ENCODE measurements at places on chromosomes 1 and 21.
A peak's percentile ranks its signal among the peaks of the same experiment; 100 is the strongest.

DNA sequence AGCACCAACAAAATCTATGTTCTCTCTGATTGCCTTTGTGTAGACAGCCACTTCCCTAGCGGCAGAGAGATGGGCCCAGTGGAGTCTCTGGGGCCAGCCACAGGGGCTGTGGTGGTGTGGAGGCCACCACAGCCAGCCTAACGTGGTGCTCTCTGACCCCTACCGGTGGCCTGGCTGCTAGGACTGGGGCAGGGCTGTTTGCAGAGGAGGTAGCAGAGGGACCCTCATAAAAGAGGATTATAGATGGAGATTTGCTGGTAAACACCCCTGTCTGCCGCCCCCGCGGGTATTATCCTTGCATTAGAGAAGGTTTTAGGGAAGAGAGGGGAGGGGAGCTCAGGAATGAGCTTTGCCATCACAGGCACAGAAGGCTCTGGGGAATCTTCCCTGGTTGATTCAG lies 310.3 kb upstream of the VAMP3 start:
- DNase-seq = no peak

- DNase-seq = no peak
Measured at GRCh38 chr1:154988058-154988954, 5.1 kb upstream of the LENEP start.

DNA sequence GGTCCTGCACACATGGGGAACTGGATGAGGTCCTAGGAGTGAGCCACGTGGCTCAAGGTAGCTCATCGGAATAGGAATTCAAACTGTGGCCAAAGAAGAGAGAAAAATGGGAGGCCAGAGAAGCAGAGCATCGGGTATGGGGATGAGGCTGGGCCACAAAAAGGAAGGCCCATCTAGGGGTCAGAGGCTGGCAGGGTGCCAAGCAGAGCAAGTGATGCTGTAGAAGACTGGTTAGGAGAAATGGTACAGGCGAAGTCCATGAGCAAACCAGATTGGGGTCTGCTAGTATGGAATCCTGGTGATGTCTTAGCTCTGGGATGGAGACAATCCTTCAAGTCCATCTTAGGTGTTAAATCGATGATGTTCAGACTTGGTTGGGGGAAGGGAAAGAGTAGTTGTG lies 68.0 kb downstream of the TEX35 start:
- DNase-seq = no peak

- DNase-seq = no peak
Measured at GRCh38 chr1:41108696-41109275, 87.3 kb upstream of the SLFNL1 start.

DNA sequence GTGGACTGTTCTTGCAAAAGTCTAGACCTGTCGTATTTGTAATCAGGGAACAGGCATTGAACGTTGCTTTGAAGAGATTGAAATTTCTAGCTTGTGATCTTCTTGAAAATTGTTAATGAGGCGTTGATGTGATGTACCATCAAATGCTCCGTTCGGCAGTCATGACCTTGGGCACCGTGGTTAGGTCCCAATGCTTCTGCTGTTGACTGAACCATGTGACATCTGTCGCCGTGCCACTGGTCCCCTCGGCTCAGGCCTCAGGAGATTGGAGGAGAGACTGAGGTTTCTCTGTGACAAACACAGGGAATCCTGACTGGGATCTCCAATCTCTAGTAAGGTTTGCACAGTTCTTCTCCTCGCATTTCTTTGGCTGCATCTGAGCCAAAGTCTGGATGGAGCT lies 18.1 kb upstream of the KCNAB2 start:
- peak; percentile 46 for DNase-seq

DNA sequence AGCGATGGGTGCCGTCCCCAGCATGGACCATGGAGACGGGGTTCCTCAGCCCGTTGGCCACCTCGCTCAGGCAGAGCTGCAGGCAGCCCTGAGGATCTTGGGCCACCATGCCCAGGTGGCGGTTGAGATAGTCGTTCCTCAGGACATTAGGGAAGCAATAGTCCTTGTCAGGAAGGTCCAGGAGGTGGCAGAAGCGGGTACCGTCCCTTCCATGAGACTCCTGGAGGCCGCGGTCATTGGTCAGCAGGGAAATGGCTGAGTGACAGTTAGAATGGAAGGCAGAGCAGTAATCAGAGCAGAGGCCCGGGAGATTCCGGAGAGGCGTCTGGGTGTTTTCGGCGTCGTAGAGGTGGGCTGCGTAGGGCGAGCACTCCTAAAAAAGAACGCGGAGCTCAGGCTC lies 4.1 kb downstream of the HHIPL2 start:
- no peak for DNase-seq

- no peak for DNase-seq
Measured at GRCh38 chr1:51875291-51875772, 3.2 kb downstream of the NRDC start.

DNA sequence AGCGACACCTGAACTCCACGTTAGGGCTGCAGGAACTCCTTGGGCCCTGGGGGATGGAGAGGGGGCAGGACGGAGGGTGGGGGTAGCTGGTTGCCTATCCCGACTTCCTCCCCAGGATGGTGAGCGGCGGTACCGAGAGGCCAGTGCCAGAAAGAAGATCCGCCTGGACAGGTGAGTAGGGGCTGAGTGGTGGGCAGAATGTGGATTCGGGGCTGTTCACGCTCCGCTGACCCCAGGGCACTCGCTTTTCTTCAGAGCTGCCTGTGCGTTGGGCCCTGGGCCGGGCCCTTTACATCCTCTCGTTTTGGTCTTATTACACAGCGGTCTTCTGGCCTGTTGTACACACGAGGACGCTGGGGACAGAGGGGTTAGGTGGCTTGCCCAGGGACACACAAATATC lies 20.8 kb downstream of the FAM151A start:
- DNase-seq = no peak

GRCh38 chr1:98078596-98078995 lies 157.8 kb upstream of the DPYD start:
- no peak for DNase-seq

DNA sequence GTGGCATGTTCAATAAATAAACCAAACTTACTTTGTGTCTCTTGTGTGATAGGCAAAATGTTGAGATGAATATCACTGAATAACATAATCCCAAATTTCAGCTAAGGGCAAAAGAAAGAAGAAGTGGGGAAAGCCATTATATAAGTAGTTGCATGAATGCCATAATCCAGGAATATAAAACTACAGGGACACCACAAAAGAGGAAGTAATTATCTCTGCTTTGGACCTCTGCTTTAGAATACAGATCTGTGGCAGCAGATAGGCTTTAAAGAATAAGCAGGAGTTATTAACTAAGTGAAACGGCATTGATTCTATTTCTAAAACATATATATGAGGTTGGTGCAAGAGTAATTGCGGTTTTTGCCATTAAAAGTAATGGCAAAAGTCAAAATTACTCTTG lies 288.5 kb upstream of the SNX7 start:
- no peak for DNase-seq

- DNase-seq = no peak
Measured at GRCh38 chr1:6103111-6103853, 57.6 kb downstream of the KCNAB2 start.

- peak; percentile 54 for DNase-seq
Measured at GRCh38 chr21:33196941-33197374, 32.8 kb upstream of the IFNAR2 start.

DNA sequence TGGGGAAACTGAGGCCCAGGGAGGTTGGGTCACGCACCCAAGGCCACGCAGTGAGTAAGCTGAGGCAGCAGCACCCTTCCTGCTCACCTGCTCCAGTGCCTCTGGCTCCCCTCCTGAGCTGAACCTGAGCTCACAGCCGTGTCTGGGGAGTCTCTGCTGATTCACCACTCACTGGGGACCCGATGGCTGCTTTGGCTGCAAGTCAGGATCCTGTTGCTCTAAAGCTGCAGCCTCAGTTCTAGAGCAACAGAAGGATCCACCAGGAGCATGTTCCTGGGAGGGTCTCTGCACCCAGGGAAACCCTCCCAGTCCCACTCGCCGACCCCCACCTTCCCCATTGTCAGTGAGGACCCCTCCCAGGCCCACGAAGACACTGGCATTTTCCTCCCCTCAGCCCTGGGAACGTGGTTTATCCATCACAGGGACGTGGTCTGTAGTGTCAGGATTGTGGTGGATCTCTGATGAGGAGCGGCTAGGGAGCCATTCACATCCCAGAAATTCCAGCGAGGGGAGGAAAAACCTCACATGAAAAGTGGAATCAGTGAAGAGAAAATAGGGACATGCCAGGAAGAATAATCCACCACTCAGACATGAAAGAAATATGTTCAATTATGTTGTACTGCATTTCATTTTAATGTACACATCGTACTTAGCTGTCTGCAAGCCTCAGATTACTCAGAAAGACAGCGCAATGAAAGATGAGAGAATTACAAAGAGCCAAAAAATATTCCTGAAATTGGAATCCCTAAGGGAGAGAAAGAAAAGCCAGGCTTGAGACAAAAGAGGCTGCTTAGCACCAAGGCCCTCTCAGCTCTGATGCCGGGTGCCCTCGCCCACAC lies 447.2 kb downstream of the MATN1 start:
- no peak for DNase-seq

GRCh38 chr1:235999259-235999925 lies 65.5 kb downstream of the NID1 start:
- DNase-seq = peak; percentile 68

GRCh38 chr1:174969977-174970376 lies 29.8 kb upstream of the CACYBP start:
- no peak for DNase-seq

DNA sequence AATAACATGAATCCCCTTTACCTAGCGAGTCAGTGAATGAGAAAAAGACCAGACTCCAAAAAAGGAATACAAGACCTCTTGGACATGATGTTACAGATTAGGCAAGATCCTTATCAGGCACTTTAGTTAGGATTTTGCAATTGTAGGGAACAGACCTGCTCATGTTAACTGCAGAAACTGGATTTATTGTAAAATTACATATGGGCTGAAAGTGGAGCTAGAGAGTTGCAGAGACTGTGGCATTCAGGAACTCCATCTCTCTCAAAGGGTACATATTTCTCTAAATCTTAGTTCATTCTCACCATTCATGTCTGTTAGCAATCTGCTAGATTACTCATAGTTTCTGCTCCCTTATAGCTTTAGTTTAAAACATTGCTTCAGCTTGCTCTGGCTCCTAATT lies 142.2 kb downstream of the PAPPA2 start:
- DNase-seq = no peak

- no peak for DNase-seq
Measured at GRCh38 chr1:190551638-190552037, 74.0 kb upstream of the BRINP3 start.

DNA sequence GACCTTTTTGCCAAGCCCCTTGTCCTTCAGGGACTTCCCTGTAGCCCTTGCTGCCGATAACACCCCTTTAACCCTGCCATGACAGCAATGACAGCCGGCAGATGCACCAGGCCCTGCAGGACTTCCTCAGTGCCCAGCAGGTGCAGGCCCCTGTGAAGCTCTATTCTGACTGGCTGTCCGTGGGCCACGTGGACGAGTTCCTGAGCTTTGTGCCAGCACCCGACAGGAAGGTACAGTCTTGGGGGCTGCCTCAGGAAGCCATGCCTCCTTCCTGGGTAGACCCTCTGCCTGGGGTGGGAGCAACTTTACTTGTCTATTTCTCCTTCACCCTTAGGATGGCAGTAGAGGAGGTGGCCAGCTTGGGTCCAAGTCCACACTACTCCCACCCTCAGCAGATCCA lies 16.1 kb upstream of the PADI6 start:
- peak; percentile 42 for DNase-seq

Data from stimulated activated naive CD8-positive, alpha-beta T cell treated with anti-CD3 and anti-CD28 coated beads, Interleukin-15, Interleukin-2, amounts not matched to agents 100 U/mL and 50 U/mL, for 24 hours (primary cell).